Left renal pelvis (tissue), 4 donors: ENCODE measurements at places on chromosomes 5 and 9.

GRCh38 chr9:99425923-99426842 lies 204.1 kb downstream of the SEC61B start:
- no peak for DNase-seq

GRCh38 chr5:133405275-133406034 lies 206.9 kb downstream of the FSTL4 start:
- no peak for DNase-seq

DNA sequence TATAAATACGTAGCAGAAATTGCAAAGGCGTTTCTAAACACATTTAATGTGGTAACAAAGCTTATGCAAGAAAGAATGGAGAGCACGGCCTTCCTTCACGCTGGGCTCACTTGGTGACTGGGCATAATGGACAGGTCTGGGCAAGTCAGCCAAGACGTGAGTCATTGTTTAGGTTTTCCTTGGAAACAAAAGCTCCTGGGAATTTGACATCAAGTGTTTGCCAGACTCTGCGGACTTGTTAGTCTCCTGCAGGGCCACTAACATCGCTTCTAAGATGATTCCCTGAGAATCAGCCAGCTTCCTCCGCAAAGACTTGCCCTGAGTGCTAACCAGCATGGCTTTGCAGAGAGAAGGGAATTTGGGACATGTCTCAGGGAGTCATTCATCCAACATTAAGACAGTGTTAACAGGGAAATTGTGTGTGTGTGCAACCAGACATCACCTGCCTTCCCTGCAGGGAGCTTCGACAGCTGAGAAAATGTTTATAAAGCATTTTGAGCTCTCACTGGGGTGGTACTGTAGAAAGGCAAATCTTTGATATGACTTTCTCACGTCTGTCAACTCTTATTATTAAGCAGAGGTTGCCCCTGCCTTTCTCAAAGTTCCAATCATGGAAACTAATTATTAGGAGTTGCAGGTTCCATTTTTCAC lies 182.5 kb downstream of the NTRK2 start:
- no peak for DNase-seq

GRCh38 chr9:137244486-137245449 lies 3.7 kb downstream of the TUBB4B start:
- DNase-seq = no peak

DNA sequence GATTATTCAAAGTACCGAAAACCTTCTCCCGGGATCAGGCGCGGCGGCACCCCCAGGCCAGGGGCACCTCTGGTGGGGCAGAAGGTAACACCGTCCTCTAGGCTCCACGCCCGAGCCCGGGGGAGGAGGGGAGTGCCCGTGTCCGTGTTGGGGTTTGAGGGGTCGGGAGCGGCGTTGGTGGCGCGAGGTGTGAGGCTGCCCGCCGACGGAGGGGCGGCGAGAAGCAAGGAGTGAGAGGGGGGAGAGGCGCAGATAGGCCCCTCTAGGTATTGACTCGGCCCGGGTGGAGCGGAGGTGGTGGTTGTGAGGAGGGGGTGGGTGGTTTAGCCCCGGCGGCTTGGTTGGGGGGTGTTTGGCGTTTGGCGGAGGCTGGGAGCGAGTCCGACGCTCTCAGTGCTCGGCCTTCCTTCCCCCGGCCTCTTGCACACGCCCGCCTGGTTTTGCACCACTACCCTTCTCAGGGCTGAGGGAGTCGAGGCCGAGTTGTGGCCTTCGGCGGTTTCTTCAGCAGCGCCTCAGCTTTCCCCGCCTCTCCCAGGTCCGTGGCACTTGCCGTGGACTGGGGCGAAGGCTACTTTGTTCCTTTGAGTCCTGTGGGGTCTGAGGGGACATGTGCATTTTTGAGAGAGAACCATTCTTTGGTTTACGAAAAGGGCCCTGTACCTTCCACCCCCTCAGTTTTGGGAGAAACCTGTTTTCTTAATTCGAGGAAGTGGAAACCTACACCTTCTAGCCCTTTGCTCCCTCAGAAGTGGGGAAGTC lies 450 bp downstream of the GPBP1 start:
- peak; percentile 28 for DNase-seq
